COR-L47 (cell line): ENCODE measurements at places on chromosomes 7 and 10.

DNA sequence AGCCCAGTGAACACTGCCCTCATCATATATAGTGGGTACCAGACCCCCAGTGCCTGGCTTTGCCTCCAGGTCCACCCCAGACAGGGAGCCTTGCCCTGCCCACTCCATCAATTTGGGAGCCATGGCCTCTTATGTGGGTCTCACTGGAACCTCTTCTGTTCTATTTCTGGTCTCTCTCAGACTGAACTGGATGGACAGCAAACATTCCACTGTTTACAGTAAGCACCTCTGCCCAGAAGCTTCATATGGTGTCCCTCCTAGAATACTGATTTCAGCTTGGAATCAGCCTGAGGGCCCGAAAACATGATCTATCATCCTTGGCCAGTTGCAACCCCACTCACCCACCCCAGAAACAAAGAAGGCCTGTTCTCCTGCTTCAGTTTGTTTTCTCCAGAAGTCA, 81.0 kb upstream of the SLF2 start:
- no peak for DNase-seq

- DNase-seq = no peak
Observed at GRCh38 chr10:106473129-106473685, 691.3 kb downstream of the SORCS1 start.

DNA sequence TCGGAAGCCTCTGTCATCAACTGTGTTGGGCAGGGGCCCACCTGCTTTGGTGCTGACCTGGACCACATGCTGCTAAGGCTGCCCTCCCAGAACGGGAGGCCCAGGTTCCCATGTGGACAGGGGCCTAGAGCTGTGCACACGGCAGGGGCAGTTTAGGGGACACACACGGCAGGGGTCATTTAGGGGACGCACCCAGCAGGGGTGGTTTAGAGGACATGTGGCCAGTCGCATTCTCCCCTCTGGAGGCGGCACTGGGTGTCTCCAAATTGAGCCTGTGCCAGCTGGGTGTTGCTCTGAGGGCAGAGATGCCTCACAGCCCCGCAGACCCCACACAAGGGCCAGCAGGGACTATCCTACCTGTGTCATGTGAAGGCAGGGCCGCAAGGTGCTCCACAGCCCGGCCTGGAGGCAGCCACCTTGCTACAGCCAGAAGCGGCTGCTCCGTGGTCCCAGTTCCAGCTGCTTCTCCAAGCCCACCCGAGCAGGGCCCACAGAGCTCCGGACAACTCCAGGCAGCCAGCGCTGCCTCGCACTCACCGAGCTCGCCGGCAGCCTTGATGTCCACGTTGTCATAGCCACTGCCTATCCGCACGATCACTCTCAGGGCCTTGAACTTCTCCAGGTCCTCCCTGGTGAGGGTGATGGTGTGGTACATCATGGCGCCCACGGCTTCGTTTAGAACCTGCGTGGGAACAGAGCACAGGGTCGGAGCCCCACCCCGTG, 60.7 kb downstream of the ZRANB1 start:
- DNase-seq = no peak

GRCh38 chr10:43427166-43427825, 9.6 kb upstream of the ZNF487 start:
- DNase-seq = no peak

- no peak for DNase-seq
Observed at GRCh38 chr10:126402721-126403695, 14.7 kb upstream of the ADAM12 start.

DNA sequence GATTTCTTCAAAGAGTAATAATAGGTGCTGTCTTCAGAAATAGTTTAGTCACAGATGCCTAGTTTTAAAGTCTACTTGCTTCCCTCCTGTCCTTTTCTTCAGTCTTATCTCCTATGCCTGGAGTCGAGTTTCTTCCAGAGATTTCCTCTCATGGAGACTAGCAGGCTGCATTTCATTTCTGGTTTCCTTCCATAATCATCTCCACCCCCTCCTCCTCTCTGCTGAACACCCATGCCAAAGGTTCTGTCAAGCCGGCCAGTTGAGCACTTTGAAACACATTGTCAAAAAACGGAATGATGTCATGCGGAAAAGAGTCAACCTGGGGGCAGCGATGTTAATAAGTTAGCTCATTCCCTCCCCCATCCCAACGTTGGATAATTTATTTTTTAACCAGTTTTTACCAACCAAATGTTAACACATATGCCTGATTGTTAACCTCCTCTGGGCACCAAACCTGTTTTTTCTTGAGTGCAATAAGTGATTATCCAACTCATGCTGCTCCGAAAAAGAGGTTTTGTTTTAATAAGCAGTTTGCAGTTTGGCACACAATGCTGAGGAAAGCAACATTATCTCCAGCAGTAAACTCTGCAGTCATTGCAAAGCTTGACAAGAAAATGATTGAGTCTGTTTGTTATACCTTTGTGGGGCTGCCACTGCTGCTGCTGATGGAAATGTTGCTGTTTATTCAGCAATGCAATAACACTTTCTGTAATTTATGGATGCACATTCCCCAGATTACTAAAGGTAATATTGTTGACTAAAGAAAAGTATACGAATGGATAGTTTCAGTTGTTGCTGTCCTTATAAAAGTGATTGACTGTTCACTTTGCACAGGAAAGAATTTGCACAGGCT, 161.6 kb downstream of the LRMDA start:
- no peak for DNase-seq

GRCh38 chr7:87220734-87221215, 1.2 kb upstream of the TMEM243 start:
- no peak for DNase-seq

- no peak for DNase-seq
Observed at GRCh38 chr10:77117501-77117900, 520.1 kb downstream of the KCNMA1 start.

DNA sequence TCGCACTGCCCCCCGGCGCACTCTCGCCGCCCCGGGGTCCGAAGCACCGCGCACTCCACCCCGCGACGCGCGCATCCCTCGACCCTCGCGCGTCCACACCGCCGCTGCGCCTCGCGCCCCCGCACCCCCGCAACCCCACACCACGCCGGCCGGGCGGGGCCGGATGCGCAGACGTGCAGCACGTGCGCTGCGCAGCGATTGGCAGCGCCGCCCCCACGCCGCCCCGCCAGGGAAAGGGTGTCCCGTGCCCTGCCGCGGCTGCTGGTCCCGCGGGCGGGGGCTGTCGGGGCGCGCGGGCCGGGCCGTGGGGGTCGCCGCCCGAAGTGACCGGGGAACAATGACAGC, 53.7 kb upstream of the KDM7A start:
- no peak for DNase-seq

DNA sequence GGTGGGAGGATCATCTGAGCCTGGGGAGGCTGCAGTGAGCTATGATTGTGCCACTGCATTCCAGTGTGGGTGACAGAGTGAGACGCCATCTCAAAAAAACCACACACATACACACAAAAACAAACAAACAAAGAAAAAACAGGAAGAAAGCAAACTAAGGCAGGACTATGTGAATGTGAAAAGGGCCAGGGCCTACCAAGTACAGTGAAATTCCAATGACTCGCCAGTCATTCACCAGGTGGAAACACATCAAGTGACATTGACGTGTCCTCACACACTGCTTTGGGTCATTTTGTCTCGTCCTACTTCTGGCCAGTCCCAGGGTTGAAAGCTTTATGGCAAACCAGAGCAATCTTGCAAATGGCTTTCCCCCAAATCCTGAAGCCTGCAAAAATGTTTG, 79.9 kb downstream of the HIP1 start:
- no peak for DNase-seq

DNA sequence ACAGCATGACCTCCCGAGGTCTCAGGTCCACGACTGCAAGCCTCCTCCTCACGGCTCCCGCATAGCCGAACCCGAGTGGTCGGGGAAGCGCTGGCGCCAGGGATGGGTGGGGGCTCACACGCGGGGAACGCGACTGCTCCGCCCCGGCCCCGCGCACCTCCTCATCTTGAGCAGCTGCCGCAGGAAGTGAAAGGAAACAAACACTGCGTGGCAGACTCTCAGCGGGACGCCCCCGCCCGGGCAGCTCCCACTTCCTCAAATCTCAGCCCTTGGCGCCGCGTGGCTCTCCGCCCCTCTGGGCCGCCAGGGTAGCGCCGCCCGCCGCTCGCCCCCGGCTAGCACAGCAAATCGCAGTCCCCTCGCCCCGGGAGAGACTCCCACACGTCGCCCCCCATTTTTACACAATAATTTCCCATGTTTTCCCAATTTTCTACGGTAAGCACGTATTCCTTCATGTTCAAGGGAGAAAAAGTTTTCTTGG, at the start of gene TMEM243:
TMEM243 (minus strand) TSS at position 188 of the 481 bp plus-strand sequence. CDS start 229 bp downstream, outside the sequence.
- peak; percentile 70 for DNase-seq

DNA sequence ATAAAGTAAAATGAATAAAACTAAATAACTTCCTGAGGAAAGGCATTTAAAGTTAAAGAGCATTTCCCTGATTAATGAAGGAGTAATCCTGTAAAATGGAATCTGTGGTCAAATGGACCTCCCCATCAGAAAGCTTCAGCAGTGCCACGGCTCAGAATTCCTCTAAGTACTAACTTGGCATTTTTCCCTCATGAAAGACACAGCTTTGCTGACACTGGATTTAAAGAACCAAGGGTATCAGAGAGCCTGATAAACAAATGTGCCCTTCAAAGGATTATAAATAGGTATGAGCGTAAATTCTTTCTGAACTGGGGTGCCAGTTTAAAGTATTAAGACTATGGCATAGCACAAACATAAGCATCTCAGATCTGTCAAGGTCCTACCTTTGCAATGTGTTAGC, 24.2 kb upstream of the RNF148 start:
- DNase-seq = no peak

- no peak for DNase-seq
Observed at GRCh38 chr7:112084520-112084971, 121.7 kb downstream of the DOCK4 start.

GRCh38 chr10:72030762-72031543, 57.4 kb downstream of the SPOCK2 start:
- no peak for DNase-seq

- no peak for DNase-seq
Observed at GRCh38 chr10:34912771-34913170, 97.7 kb upstream of the PARD3 start.

GRCh38 chr10:87531908-87532622, 27.4 kb downstream of the MINPP1 start:
- DNase-seq = no peak
